ENCODE measurements at places on chromosomes 4 and X. TPM values are rescaled to one million over a fixed set of nuclear protein-coding genes. Genes with fewer than 3 reads are reported as not detected.

Gene MAML3
- 9.5 TPM for total RNA-seq

Gene SMIM10
- total RNA-seq = 0.14 TPM

Gene MAGEE2
- not detected for total RNA-seq

Gene ETDC
- not detected for total RNA-seq

Gene ATOH1
- total RNA-seq = not detected

Gene ZNF182
- total RNA-seq = 3.7 TPM

Gene SRPK3
- total RNA-seq = 0.08 TPM

Gene DLG3
- total RNA-seq = 2.0 TPM

Gene DDX53
- total RNA-seq = not detected

Gene PRDM5
- total RNA-seq = 4.5 TPM

Gene INTS6L
- 0.08 TPM for total RNA-seq

Gene TLR7
- 0.04 TPM for total RNA-seq

Data from A549 treated with DMSO at 1 μM for 4 hours (cell line).